Activated CD4-positive, alpha-beta T cell treated with anti-CD3 and anti-CD28 coated beads, Interleukin-10, Interleukin-2, amounts not matched to agents 100 ng/mL and 50 ng/mL, durations not matched to agents 16 hours and 8 hours (primary cell): ENCODE measurements at places on chromosomes 7 and 10.

GRCh38 chr7:69744026-69744425, 145.8 kb downstream of the AUTS2 start:
- DNase-seq, result no peak

- DNase-seq, result no peak
These were observed 3.5 kb upstream of the GHITM start for GRCh38 chr10:84135836-84136235.

DNA sequence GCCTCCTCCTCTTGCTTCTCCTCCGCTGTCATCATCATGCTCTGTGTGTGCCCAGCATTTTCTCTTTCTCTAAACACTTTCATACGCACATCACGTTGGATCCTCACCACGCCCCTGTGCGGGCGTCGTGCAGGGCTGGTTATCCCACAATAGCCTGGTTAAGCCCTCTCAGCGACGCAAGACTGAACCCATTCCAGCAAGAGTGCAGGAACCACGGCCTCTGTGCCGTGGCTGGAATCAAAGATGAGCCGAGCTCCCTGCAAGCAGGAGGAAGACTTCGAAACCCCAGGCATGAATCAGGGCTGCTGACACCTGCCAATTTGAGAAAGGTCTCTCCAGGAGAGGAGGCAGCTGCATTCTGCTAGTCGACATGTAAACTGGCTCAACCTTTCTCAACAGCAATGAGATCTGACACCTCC, 74.8 kb upstream of the FOXK1 start:
- no peak for DNase-seq

- peak; percentile 50 for DNase-seq
These were observed 27.1 kb downstream of the COPG2 start for GRCh38 chr7:130641497-130641896.

- DNase-seq, result no peak
These were observed 99.1 kb downstream of the GLI3 start for GRCh38 chr7:42137941-42138340.

DNA sequence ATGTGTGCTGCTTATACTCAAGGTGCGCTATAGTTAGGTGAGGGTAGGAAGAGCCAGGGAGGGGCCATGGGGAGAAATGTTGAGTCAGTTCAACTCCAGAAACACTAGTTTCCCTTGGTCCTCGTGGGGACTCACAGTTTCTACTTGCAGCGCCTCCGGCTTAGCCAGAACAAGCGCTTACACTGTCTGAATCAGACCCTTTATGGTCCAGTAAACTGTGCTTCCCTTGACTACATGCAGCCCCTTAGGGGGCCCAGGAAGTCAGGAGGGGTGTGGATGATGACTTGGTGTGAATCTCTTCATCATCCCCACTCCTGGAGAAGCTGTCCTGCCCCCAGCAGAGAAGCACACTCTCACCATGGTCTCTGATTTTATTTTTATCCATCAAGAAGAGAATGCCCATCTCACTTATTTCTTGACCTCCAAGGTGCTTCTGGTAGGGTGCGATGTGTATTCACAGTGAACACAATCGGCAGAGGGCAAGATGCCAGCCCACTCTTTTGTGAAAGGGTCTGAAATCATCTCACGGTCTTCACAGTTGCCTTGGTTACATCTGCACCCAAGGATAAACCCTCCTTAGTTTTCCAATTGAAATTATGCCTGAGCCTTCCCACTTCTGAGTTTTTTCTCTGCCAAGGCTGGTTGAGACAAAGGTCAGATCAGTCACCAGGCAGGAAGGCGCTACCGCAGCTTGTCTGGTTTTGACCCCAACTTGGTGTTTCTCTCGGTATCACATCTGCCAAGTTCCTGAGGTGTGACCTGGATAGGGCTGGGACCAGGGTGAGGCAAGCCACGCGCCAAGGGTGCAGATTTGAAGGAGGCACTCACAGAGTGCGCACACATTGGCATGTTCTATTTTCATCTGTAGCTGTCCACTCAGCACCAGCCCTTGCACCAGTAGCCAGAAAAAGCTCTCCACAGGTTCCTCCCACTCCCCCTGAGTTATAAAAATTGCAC, 62.7 kb upstream of the LRRC4 start:
- no peak for DNase-seq

- peak; percentile 28 for DNase-seq
These were observed 25.0 kb downstream of the CACUL1 start for GRCh38 chr10:118729641-118730258.

GRCh38 chr7:27179503-27180430, 5.3 kb downstream of the HOXA11 start:
- peak; percentile 61 for DNase-seq

GRCh38 chr10:4195213-4195612, 410.2 kb upstream of the KLF6 start:
- DNase-seq, result no peak

- no peak for DNase-seq
These were observed 125.5 kb downstream of the RNLS start for GRCh38 chr10:88457660-88458059.

DNA sequence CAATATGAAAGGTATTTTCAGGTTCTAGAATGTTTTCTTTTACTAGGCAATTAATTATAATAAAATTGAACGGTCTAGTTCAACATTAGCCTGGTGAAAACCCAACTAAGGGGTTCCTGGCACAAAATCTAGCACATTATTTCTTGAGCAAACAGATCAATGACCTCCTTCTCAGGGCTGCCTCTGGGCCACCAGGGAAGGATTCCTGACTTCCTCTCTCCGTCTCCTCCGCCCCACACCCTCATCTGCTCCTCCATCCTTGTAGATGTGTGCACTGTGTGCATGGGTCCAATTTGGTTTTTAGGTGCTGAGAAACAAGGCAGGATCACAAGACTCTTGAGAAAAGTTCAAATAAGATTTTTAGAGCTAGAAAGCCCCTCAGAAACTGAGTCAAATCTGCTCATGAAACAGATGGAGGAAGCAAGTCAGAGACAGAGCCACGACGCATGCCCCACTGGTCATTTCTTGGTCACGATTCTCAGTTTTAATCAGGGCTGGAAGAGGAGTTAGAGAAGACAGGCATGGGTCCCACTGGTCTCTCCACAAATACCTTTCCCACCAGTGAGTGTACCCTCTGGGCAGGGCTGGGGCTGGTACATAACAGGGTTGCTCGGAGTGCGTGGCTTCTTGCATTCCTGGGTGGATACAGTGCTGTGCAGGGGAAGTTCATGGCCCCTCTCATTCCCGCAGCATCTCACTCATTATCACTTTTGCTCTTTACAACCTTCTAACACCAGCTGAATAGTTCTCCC, 3.8 kb downstream of the TRPV6 start:
- no peak for DNase-seq

GRCh38 chr7:91030680-91031380, 233.4 kb upstream of the FZD1 start:
- no peak for DNase-seq

GRCh38 chr7:119270045-119270464, 1002.9 kb upstream of the KCND2 start:
- DNase-seq, result peak; percentile 64

DNA sequence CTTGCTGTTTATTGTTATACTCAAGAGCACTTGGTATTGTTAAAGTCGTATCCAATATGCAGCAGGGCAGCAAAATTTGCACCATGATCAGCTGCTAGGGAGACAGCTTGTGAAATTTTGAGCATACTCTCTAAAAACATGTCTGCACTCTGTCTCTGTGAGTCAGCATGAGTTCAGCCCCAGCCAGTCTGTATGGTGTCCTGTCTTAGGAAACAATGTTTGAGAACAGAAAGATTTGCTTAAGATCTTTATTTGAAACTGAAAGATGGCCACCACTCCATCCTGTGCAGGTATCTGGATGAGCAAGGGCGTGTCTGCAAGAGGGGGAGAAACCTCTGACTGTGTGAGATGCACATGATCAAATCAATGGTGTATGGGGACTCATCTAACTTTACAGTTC, 97.1 kb downstream of the GNAI1 start:
- no peak for DNase-seq
